ENCODE measurements at places on chromosomes 11 and 22.

DNA sequence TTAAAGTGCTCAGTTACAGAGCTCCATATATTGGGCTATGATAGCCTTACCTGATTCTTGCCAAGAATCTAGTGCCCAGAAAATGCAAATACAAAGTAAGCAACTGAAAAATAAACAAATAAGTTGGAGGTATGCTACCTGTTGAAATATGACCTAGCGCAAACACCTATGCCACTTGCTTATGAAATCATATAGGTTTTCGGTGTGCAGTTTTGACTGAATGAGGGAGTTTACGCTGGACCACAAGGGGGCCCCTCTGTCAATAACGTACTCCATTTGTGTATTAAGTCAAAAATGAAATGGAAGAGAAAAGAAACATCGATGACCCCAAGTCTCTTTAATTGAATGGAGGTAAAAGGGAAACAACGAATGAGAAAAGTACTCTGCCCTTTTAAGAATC, 84.9 kb upstream of the TRIM77 start:
- DNase-seq, result no peak

GRCh38 chr11:79564288-79564925, 123.6 kb upstream of the TENM4 start:
- DNase-seq, result no peak

- no peak for DNase-seq
Observed at GRCh38 chr22:17869285-17870096, 95.2 kb upstream of the BID start.

- DNase-seq, result no peak
Observed at GRCh38 chr11:59097113-59097708, 9.8 kb upstream of the FAM111B start.

- no peak for DNase-seq
Observed at GRCh38 chr22:37193629-37194191, 5.7 kb upstream of the C1QTNF6 start.

DNA sequence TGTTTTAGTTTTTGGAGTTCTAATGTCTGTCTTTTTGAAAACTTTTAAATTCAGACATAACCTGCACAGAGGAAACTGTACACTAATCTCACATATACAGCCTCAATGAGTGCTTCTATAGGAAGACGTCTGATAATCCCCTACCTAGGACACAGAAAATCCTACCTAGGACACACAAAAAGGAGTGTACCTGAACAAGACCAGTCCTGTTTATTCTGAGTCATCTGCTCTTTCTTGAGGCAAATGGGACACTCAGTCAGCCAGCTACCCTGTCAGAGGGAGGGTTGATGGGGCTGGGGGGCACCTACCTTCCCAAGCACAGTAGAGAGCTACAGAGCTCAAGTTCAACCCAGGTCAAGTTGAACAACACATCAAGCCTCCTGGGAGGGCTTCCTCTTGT, 346.6 kb upstream of the NCAM1 start:
- no peak for DNase-seq

- no peak for DNase-seq
Observed at GRCh38 chr11:89347071-89347470, 144.1 kb downstream of the NOX4 start.

GRCh38 chr11:128856241-128856640, 10.9 kb downstream of the KCNJ1 start:
- DNase-seq, result no peak

DNA sequence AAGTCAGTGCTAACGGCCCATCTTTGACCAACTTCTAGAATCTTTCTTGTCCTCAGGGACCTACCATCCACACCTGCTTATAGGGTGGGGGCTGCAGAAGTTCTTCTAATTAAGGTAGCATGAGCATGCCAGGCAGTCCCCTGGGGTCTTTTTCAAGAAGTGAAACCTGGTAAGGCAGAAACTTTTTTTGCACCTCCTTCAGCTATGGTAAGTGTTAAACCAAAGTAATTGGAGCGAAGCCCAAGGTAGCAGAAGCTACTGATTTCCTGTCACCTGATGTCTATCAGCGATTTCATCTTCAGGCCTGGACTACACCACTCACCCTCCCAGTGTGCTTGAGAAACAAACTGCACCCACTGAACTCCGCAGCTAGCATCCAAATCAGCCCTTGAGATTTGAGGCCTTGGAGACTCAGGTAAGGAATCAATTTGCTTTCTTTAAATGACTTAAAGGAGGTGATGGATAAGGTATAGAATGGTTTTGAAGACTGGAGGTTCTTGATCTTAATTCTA, at the start of gene MS4A1:
MS4A1 (plus strand) TSS at position 317 of the 512 bp plus-strand sequence. CDS start 6,528 bp downstream, outside the sequence.
- no peak for DNase-seq

DNA sequence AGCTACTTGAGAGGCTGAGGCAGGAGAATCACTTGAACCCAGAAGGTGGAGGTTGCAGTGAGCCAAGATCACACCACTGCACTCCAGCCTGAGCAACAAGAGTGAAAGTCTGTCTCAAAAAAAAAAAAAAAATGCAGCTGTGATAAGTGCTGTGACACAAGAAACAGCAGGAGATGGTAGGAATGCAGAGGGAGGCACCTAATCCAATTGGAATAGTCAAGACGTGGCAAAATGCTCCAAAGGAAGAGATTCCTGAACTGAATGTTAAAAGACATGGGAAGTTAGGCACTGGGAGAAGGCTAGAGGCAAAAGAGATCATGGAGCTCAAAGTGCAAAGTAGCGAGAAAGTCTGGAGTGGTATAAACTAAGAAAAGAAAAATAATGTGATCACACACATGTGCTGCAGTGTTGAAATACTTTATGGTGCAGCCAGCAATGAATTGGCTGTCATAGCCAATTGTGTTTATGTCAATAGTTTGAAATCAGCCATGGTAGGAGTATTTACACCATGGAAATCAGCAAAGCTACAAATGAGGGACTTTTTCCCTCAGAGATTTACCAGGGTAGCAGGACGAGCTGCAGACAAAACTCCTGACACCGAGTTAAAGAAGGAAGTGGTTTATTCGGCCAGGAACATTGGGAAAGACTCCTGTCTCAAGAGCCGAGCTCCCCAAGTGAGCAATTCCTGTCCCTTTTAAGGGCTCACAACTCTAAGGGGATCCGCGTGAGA, 40.9 kb upstream of the LIPT2 start:
- DNase-seq, result no peak

GRCh38 chr11:124876818-124877630, 11.8 kb downstream of the ROBO3 start:
- peak; percentile 55 for DNase-seq

DNA sequence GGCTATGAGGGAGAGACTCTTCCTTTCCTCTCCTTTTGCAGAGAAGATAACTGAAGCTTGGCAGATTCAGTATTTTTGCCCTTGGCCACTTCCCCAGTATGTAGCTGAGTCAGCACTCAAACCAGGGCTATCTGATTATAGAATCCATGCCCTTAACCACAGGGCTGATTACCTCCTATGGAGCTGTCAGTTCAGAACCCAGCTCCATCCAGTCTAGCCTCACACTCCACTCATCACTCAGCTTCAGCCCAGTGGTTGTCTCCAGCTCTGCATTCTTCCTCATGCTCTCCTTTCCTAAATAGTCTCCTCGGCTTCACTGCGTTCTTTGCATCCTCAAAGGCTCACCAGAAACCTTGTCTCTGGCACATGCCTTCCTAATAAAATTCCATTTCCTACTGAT, 151.6 kb upstream of the BLID start:
- DNase-seq, result peak; percentile 23

DNA sequence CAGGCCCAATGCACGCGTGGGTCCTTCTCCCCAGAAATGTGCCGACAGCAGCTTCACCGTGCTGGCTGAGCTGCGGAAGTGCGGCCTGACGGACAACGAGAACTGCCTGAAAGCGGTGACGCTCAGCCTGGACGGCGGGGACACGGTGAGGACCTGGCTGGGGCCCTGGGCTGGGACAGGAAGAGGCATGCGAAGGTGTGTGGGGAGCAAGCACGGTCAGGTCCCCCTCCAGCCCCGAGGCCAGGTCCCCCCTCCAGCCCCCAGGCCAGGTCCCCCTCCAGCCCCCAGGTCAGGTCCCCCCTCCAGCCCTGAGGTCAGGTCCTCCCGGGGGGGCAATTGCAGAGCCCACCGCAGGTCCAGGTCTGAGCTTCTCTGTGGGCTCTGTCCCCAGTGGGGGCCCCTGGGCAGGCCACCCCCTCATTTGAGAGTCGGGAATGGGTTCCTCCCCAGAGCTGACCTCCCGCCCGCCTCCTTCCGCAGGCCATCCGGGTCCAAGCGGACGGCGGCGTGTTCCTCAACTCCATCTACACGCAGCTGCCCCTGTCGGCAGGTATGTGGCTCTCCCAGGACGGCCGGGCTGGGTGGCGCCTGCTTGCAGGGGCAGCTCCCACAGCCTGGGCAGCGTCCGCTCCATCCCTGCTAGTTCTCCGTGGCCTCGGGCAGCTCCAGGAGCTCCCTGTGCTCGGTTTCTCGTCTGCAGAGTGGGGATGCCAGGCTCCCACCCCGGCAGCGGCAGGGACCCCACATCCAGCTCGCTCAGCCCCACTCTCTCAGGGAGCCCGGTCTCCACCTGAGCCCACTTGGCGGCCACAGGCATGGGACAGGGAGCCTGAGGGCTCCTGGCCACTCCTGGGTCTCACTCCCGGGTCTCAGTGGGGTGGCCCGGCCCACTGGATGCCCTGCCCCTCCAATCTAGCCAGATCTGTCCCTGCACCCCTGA, 7.9 kb downstream of the MUC5B start:
- DNase-seq, result peak; percentile 61

GRCh38 chr22:47194476-47195155, 432.2 kb downstream of the TBC1D22A start:
- DNase-seq, result no peak

DNA sequence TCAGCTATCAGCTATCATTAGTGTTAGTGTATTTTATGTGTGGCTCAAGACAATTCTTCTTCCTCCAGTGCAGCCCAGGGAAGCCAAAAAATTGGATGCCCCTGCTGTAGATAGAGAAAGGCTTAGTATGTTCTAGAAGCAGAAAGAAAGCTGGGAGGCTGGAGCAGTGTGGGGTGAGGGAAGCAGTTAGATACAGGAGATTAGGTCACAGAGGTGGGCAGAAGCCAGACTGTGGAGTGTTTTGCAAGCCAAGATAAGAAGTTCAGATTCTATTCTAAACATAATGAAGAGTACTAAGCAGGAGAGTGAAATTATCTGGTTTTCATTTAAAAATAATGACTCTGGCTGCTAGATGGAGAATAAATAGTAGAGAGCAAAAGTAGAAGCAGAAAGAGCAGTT, 381.7 kb downstream of the DCDC1 start:
- no peak for DNase-seq

- DNase-seq, result peak; percentile 98
Observed at GRCh38 chr22:38412435-38413084, 42.4 kb downstream of the KCNJ4 start.

- DNase-seq, result no peak
Observed at GRCh38 chr22:24418786-24419474, 8.5 kb upstream of the ADORA2A start.

DNA sequence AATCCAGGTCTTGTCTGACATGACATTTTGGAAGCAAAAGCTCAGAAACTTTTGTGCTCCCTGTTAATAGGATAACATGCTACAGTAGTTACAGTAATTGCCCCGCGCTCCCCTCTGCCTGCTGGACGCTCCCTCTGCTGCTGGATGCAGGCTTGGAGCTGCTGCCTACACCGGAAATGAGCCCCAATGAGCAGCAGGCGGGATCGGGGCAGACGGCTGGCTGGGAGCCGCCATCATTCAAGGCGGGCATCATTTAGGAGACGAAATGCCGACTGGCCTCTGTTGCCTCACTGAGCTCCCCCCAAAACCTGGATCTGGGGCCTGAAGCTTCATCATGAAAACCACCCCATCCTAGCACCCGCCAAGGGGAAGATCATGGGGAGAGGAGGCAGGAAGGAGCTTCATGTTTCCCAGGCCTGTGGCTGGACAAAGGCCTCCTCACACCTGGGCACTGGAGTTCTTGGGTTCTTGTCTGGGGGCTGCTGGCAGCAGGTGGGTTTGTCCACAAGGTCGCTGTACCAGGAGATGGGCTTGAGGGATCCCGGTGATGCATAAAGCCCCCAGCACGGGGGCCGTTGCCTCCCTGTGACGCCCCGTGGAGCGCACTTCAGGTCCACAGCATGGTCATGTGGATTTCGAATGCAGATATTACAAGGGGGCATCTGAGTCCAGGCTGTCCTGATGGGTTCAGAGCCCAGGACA, 664.3 kb downstream of the BRD1 start:
- DNase-seq, result no peak

GRCh38 chr11:96097844-96098421, 174.0 kb upstream of the MTMR2 start:
- DNase-seq, result no peak

- no peak for DNase-seq
Observed at GRCh38 chr11:97107604-97108003, 717.8 kb downstream of the JRKL start.
